H4 (cell line): ENCODE measurements at places on chromosomes 12 and 14. TPM values are rescaled to one million over a fixed set of nuclear protein-coding genes. Genes with fewer than 3 reads are reported as not detected.

HCAR2 gene
- 0.31 TPM in 1 of 2 replicates, not detected in the other for total RNA-seq

AQP2 gene
- not detected in 2 replicates for total RNA-seq

- no peak for DNase-seq
Measured at GRCh38 chr14:85482552-85482951, 47.4 kb upstream of the FLRT2 start.

RNF212B gene
- total RNA-seq = not detected in 2 replicates

DNA sequence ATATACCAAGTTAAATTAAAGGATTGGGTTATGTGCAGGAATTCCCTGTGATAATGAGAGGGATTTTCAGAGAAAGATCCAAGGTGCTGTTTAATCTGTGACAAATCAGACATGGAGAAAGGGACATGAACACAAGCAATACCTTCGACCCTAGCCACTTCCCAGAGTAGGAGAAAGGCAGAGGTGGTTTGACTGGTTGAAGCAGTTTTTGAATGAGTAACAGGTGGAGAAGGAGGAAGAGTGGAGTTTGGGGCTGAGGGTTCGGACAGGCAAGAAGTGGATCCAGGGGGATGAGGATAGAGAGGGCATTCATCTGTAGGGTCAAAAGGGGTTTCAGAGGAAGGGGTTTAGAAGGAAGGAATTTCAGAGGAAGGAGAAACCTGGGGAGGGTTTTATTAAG, 27.4 kb upstream of the A2M start:
- no peak for DNase-seq

RAPGEF3 gene
- 2.0 and 3.0 TPM in 2 replicates for total RNA-seq
